AG09319 (cell line): ENCODE measurements at places on chromosomes 1 and 21.

- no peak for DNase-seq
Observed at GRCh38 chr21:33040215-33040614, 14.5 kb downstream of the OLIG2 start.

DNA sequence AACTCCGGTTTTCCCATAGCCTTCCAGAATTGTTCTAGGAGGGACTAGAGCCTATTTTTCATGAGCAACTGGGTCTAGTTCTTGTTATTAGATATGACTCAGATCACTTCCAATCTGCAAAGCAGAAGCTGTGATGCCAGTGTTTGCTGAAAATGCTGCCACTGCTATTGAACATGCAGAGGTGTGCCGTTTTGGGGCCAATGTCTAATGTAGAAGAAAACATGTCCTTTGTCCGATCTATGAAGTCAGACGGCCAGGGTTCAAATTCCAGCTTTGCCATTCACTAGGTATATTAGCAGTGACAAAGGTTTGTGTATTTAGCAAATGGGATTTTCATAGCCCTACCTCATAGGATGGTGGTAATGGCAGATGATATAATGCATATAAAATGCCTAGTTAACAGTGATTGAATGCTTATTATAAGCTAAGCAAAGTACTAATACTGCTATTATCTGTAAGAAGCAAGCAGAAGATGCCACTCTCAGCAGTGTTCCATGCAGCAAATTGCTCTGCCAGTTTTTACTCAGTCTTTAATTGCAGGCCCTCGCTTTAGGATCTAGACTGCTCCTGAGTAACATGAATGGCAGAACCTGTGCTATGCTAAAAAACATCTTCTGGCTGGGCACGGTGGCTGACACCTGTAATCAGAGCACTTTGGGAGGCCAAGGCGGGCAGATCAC is 40.1 kb upstream of the CXADR start:
- DNase-seq = no peak

DNA sequence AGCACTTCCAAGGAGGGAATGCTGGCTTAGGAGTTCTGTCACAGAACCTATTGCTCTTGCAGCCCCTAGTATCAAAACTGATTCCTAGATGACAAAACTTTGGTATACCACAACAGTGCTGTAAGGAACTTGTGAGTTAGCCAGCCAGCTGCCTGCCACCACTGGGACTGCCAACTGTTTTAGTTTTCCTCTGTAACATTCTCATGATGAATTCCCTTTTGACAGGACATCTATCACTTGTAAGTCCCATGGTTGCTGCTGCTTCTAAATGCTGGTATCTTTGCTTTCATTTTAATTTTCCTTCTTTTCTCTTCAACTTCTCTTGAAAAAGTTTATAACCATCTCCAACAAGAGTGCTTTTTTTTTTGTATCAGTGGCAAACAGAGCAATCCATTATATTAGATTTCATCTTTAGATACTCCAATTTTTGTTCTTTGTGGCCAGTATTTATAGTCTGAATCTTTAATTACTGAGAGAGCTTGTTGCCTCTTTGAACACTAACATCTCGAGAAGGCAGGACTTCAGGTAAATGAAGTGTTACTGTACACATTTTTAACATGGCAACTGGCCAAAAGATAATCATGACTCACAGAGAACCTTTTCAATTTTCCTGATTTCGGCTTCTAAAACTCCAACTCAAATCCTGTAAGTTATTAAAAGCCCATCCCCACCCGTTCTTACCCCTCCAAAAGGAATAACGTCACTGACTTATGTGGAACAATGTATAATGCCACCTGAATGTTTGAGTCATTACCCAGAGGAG is 19.8 kb downstream of the DBT start:
- DNase-seq = no peak

DNA sequence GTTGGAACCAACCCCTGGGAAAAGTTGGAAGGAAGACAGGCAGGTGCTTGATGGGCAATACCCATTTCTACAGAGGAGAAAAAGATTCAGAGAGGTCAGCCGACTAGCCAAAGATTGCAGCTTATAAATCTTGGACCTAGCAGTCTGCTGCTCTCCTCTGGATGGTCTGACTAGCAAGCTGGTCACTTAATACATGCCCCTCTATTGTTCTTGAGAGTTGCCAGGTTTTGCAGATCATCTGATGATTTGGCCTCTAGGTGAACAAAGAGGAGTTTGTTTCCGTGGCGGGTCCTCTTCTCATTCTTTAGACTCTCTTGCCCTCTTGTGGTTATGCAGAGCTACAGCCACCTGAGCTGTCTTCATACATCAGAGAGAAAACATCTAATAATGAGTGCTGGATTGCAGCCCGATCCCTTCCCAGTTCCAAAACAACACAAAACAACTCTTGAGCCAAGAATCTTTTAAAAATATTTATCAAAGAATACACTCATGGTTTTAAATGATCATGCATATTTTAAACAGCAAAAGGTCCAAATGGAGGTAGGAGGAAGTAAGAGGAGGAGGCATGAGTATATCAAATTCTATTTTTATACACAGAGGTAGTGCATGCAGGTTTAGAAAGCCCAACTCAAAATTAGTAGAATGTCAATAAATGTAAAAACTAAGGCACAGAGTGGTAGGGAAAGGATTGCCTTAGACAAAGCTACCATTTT is 115.7 kb downstream of the SLC30A10 start:
- peak; percentile 41 for DNase-seq

- DNase-seq = no peak
Observed at GRCh38 chr1:23801338-23801748, 789 bp upstream of the GALE start.

DNA sequence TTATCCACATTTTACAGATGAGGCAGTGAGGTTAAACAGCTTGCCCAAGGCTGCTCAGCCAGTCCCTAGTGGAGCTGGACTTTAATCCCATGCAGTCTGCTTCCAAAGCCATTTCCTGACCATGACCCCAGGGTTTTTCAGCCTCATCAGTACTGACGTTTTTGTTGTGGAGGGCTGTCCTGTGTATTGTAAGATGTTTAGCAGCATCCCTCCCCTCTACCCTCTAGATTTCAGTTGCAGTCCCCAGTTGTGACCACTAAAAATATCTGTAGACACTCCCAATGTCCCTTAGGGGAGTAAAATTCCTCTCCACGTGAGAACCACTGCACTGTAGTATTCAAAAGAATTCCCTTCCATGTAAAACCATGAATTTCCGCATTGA is 30.2 kb upstream of the C1orf105 start:
- DNase-seq = no peak

DNA sequence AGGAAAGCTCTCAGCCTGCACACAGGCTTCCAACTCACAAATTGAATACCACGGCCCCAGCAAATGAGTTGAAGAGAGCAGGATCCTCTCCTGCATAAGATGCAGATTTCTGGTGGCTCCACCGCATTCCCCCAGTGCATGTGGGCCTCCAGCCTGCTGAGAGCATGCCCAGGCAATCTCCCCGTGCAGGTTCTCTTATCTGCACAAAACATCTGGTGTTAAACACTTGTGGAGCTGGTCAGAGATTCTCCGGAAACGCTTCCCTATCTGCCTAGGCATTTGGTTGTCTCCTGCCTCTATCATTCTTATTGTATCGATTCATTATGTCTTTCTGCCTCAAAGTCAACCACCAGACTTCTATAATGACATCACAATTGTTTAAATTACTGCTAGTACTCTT is 1349.0 kb upstream of the B3GALT2 start:
- no peak for DNase-seq

- no peak for DNase-seq
Observed at GRCh38 chr1:30660241-30660640, 63.1 kb downstream of the MATN1 start.

GRCh38 chr21:42467140-42467983 is 28.7 kb downstream of the RSPH1 start:
- DNase-seq = no peak

GRCh38 chr1:20072771-20073170 is 2.8 kb downstream of the PLA2G5 start:
- DNase-seq = no peak

GRCh38 chr1:165910764-165911421 is 83.5 kb downstream of the UCK2 start:
- DNase-seq = no peak

GRCh38 chr1:199151634-199152425 is 513.0 kb downstream of the PTPRC start:
- no peak for DNase-seq

DNA sequence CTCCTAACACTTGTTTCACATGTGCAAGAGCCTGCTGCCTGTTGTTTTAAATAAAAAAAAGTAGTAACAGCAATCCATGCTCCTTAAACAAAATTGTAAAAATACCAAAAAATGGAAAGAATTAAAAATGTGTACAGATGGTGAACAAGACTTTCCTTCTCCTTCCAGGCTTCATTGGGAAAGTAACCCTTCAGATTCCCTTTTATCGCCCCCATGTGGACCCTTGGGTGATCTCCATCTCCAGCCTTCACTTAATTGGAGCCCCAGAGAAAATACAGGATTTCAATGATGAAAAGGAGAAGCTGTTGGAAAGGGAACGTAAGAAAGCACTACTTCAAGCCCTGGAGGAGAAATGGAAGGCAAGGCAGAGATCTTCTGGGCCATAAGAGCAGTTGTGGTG is 14.2 kb downstream of the VPS13D start:
- DNase-seq = no peak

GRCh38 chr1:210796421-210796820 is 337.5 kb downstream of the KCNH1 start:
- no peak for DNase-seq

GRCh38 chr1:153954826-153955225 is 3.6 kb downstream of the CRTC2 start:
- DNase-seq = no peak

- no peak for DNase-seq
Observed at GRCh38 chr1:214862421-214862820, 220.1 kb upstream of the KCNK2 start.

DNA sequence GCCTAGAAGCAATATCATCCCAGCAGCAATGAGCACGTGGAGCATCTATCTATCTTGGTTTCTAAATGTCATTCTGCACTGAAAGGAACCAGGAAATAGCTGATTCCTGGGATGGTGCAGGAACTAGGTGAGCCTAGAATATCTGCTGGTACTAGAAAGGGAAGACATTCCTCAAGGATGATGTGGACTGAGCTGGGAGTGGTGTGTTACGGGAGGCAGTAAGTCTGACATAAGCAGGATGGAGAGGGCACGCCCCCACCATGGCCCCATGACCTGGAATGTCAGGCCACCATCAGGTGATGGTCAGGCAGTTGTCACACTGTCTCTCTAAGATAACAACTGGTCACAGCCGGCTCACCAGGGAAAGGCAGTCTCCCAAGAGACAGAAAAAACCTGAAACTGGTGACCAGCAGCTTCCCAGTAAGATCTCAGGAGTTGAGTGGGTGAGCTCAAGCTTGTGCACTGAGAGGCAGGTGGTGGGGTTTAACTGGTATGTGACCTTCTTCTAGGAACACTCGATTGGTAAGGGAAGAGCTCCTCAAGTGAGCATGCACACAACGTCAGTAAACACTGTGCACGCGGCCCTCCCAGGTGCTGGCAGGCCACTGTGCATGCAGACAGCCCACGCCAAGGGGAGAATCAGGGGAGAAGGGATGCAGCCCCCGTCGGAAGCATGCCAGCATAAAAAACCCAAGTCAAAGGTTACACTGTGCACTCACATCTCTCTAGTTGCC is 148.7 kb downstream of the ADSS2 start:
- DNase-seq = no peak

DNA sequence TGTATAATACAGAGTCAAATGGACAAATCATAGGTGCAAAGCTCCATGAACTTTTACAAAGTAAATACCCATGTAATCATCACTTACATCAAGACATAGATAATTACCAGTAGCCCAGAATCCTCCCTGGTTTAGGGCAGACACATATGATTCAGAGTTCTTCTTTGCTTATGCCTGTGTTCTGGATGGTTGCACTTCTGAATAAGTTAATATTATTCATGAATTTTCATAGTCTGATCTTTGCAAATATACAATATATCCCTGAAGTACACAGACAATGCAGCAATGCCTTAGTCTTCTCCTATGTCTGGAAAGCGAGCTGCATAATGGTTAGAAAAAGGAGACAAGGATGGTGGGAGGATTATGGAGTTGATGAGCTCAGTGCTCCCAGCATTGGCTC is 122.4 kb upstream of the PLXNA2 start:
- no peak for DNase-seq

- DNase-seq = no peak
Observed at GRCh38 chr1:180229483-180230415, at the start of gene LHX4. TSS of gene LHX4 (plus strand) at chr1:180230264. CDS start at chr1:180230530, 266 bp downstream.

DNA sequence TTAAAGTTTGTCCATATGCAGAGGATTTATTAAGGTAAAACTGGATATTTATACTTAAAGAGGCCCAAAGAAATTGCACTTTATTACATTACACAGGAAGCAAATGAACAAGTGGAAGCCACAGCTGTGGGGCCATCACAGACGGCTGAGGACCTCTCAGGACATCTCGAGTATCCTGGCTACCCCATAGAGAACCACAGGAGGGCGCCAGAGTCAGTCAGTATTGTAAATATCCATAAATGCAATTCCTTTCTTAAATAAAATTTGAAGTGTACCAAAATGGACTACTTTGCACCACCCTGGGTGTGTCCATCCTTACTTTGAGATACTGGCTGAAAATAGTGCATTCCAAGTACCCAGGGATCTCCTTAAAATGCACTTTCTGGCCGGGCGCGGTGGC is 257.2 kb downstream of the MRPL39 start:
- DNase-seq = no peak

DNA sequence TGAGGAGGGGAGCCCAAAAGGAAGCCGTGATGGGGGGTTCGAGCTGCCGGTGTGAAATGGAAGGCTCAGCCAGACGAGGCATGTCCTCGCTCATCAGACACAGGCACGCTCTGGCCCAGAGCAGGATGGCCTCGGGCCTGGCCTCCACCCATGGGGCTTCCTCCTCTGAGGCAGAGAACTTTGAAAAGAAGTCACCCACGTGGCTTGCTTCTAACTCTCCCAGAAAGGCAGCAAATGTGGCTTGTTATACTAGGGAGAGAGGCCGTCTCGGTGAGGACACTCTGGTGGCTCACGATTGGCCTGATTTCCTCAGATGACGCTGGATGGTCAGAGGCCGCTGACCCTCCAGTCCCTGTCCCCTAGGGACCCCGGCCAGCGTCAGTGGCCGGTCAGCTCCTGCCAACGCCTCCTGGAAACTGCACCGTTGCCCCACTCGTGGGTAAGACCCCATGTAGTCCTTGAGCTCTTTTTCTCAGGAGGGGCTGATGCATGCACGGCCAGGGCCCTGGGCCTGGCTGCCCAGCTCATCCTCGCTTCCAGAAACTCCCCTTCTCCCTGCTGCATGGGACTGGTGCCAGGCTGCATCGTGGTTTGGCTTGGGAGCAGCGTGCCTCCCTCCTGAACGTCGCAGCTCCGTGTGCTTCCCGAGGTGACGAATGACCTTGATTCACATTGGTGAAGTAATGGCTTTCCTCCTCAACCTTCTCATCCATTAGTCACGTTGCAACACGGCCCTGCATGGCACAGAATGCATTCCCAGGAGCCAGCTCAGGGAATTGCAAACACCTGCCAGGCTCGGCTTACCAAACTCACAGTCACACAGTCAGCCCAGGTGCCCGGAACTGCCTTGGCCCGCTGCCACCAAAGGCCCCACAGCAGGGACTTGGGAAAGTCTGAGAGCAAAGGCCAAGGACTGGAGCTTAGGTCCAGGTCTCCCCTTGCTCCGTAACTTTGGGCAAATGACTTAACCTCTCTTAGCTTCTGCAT is 58.8 kb downstream of the TOMM20 start:
- DNase-seq = no peak
